Suprapubic skin (tissue), 4 donors: ENCODE measurements at places on chromosomes 5 and 9. TPM values are rescaled to one million over a fixed set of nuclear protein-coding genes. Genes with fewer than 3 reads are reported as not detected.
A peak's percentile ranks its signal among the peaks of the same experiment; 100 is the strongest.

GRCh38 chr9:127943731-127944144, 6.1 kb upstream of the DPM2 start:
- no peaks in the 10 kb centered on the region for H3K27me3 ChIP-seq
- H3K4me3 ChIP-seq: no peak overlapping the region
- DNase-seq: peak; percentile 93
- peaks cover 19% of the 10 kb centered on the region for H3K4me1 ChIP-seq

DNA sequence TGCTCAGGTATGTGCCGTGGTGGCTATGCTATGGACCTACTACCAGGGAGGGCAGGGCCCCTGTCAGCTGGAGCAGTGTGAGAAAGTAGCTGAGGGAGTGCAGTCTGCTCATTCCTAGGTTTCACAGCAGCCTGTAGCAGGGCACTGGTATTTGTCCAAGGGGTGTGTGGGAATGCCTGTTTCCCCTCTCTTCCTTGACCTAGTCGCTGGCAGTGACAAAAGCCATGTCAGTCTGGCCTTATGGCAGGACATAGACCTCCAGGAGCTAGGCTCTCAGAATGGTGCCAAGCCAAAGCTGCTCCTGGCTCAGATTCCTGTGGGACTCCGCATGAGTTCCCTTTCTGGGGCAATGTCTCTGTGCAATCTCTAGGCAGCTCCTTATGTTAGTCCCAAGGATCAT, 253.9 kb upstream of the TYRP1 start:
- DNase-seq: no peak
- H3K4me3 ChIP-seq: no peak overlapping the region
- H3K36me3 ChIP-seq: no peaks in the 10 kb centered on the region
- H3K27me3 ChIP-seq: no peaks in the 10 kb centered on the region
- H3K27ac ChIP-seq: no peak overlapping the region

- no peaks in the 10 kb centered on the region for H3K36me3 ChIP-seq
- no peak for DNase-seq
- peak overlapping the region; percentile 64 for H3K27ac ChIP-seq
- H3K4me3 ChIP-seq: peak overlapping the region; percentile 66
- peaks cover 8% of the 10 kb centered on the region for H3K27me3 ChIP-seq
- H3K4me1 ChIP-seq: peaks cover 28% of the 10 kb centered on the region
Measured at GRCh38 chr5:43193894-43194265, 1.9 kb downstream of the NIM1K start.

DNA sequence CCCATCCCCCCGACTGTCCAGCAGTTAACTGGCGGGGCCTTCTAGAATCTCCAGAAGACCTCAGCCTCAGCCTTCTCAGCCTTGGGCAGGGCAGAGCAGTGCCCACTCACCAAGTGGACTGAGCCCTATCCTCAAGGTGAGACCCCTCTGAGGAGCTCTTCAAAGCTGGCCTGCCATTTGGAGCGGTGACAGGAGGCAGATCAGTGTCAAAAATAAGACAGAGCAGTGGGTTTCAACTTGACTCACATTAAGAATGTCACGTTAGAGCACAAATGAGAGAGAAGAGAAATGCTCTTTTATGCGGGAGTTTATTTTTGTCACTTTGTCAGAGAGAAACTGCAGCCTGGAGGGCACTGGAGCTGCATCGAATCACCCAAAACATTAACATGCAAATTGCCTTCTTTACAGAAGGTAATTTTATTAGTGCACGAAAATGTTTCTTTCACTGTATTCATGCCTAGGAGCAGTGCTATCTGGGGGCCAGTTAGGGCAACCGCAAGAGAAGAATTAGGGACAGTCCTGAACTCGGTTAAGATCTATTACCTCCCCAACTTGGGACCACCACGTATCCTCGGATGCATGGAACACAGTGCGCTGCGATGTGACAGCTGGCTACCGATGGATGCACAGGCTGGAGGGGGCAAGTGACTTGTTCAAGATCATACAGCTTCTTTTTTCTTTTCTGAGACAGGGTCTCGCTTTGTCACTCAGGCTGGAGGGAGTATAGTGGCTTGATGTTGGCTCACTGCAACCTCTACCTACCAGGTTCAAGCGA, 188.5 kb downstream of the DAB2IP start:
- no peaks in the 10 kb centered on the region for H3K4me1 ChIP-seq
- no peak overlapping the region for H3K27ac ChIP-seq
- H3K36me3 ChIP-seq: no peaks in the 10 kb centered on the region
- H3K4me3 ChIP-seq: no peak overlapping the region
- H3K27me3 ChIP-seq: no peaks in the 10 kb centered on the region

- H3K36me3 ChIP-seq: no peaks in the 10 kb centered on the region
- no peaks in the 10 kb centered on the region for H3K27me3 ChIP-seq
- H3K4me3 ChIP-seq: no peak overlapping the region
- H3K4me1 ChIP-seq: peaks cover 13% of the 10 kb centered on the region
- no peak for DNase-seq
Measured at GRCh38 chr5:136006164-136006563, 22.6 kb upstream of the TGFBI start.

DNA sequence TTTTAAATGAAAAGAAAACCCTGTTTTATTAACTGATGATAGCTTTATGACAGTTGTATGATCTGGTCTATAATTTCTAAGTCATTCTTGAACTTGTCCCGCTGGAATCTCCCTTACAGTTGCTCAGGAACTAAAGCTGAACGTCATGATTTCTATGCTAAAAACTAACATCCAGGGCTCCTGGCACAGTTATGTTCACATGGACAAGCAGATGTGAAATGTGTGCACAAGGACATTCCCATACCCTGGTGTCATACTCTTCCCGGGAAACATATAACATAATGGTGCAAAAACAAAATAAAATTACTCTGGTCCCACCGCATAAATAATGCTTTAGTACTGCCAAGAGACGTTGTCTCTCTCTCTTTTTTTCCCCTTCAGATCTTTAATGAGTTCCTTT, 134.9 kb downstream of the PRDM6 start:
- H3K4me3 ChIP-seq: no peak overlapping the region
- H3K36me3 ChIP-seq: no peaks in the 10 kb centered on the region
- H3K27me3 ChIP-seq: peaks cover 5% of the 10 kb centered on the region
- H3K27ac ChIP-seq: no peak overlapping the region
- no peak for DNase-seq

DNA sequence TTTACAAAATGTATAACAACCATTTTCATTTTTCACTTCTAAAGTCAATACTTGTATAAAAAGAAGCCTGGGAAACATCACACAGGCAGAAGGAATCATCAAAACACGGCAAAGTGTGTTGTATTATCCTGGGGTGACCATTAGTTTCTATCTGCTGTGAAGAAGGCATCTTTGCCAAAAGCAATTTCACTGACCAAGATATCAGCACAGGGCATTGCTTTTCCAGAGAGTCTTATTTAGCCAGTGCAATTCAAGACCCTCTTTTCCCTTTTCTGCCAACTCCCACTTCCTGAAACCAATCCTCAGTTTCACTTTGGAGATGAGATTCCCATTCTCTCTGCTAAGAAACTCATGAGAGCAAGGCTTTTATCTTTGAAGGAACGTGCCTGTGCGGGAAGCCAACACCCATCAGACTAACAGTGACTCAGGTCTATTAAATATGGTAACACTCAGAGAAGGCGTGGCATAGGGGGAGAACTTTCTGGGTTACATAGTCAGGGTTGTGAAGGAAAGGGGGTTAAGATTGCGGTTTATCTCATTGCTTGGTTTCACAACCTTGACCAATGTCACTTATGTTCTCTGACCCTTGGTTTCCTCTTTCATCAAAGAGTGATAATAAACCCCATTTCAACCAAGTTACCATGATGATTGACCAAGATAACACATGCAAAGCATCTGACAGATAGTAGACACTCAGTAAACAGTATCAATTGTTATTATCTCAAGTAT, 666.9 kb upstream of the KLF4 start:
- DNase-seq: no peak
- H3K27me3 ChIP-seq: no peaks in the 10 kb centered on the region
- peak overlapping the region; percentile 27 for H3K27ac ChIP-seq
- no peaks in the 10 kb centered on the region for H3K36me3 ChIP-seq
- H3K4me1 ChIP-seq: peaks cover 14% of the 10 kb centered on the region

- H3K4me1 ChIP-seq: no peaks in the 10 kb centered on the region
- no peaks in the 10 kb centered on the region for H3K36me3 ChIP-seq
- no peak for DNase-seq
- H3K27me3 ChIP-seq: no peaks in the 10 kb centered on the region
Measured at GRCh38 chr5:107294211-107294550, 376.6 kb downstream of the EFNA5 start.

- H3K27me3 ChIP-seq: no peaks in the 10 kb centered on the region
- H3K4me1 ChIP-seq: no peaks in the 10 kb centered on the region
- no peak for DNase-seq
- H3K27ac ChIP-seq: no peak overlapping the region
- no peak overlapping the region for H3K4me3 ChIP-seq
- no peaks in the 10 kb centered on the region for H3K36me3 ChIP-seq
Measured at GRCh38 chr5:51345106-51345505, 38.1 kb upstream of the ISL1 start.

DNA sequence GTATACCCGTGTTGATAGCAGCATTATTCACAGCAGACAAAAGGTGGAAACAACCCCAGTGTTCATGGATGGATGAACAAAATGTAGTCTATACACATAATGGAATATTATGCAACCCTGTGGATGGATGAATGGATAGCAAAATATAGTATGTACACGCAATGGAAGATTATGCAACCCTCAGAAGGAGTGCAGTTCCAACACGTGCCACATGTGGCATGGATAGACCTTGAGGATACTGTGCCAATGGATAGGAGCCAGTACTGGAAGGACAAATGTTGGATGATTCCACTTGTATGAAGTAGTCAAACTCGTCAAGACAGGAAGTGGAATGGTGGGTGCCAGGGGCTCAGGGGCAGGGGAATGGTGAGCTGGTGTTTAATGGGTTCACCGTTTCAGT, 44.9 kb downstream of the PLEKHG4B start:
- no peak for DNase-seq
- no peaks in the 10 kb centered on the region for H3K27me3 ChIP-seq
- no peaks in the 10 kb centered on the region for H3K4me1 ChIP-seq

GRCh38 chr9:4301971-4302427, 2.1 kb upstream of the GLIS3 start:
- H3K4me3 ChIP-seq: no peak overlapping the region
- no peak overlapping the region for H3K27ac ChIP-seq
- DNase-seq: no peak
- H3K36me3 ChIP-seq: no peaks in the 10 kb centered on the region
- peaks cover 10% of the 10 kb centered on the region for H3K27me3 ChIP-seq
- H3K4me1 ChIP-seq: peaks cover 23% of the 10 kb centered on the region

GRCh38 chr5:116778032-116778431, 203.4 kb upstream of the SEMA6A start:
- no peak for DNase-seq
- H3K27ac ChIP-seq: no peak overlapping the region
- H3K27me3 ChIP-seq: no peaks in the 10 kb centered on the region

DNA sequence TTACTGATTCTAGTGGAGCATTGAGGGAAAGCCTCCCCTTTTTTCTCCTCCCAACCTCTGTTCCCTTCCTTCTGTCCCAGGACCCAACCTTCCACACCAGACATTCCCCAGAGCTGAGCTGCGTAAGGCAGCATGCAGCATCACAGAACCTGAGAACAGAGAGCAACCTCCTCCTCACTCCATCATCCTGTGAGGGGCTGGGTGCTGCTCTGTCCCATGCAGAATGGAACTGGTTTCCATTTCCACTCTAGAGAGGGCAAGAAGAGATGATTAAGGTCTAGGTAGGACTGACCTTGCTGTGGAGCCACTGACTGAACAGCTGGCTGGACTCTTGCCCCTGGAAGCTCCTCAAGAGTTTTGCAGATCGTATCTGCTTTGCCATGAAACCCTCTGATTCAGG, 30.1 kb upstream of the IL7R start:
- DNase-seq: no peak
- no peaks in the 10 kb centered on the region for H3K27me3 ChIP-seq
- H3K27ac ChIP-seq: no peak overlapping the region
- H3K4me1 ChIP-seq: no peaks in the 10 kb centered on the region
- no peak overlapping the region for H3K4me3 ChIP-seq

GRCh38 chr9:119020284-119020683, 349.0 kb downstream of the BRINP1 start:
- no peak for DNase-seq
- H3K4me1 ChIP-seq: peaks cover 2% of the 10 kb centered on the region
- no peaks in the 10 kb centered on the region for H3K36me3 ChIP-seq
- H3K27me3 ChIP-seq: no peaks in the 10 kb centered on the region
- no peak overlapping the region for H3K4me3 ChIP-seq
- H3K27ac ChIP-seq: no peak overlapping the region

The GPR151 gene
- not detected for total RNA-seq

The NLN gene
- 15.2 TPM for total RNA-seq

The CKMT2 gene
- total RNA-seq: 3.4 TPM

The NMUR2 gene
- total RNA-seq: not detected

The AHRR gene
- total RNA-seq: 3.6 TPM
